Adrenal gland (tissue), 19 donors: ENCODE measurements at places on chromosomes 6 and 20. TPM values are rescaled to one million over a fixed set of nuclear protein-coding genes. Genes with fewer than 3 reads are reported as not detected.

GRCh38 chr6:40700006-40700580 is 112.9 kb upstream of the LRFN2 start:
- DNase-seq: no peak

- no peak for DNase-seq
Observed at GRCh38 chr6:84605298-84605697, 159.1 kb downstream of the TBX18 start.

- no peak for DNase-seq
Observed at GRCh38 chr20:19697415-19697814, 60.6 kb upstream of the RIN2 start.

- DNase-seq: no peak
Observed at GRCh38 chr20:24504331-24505285, 35.2 kb downstream of the SYNDIG1 start.

DNA sequence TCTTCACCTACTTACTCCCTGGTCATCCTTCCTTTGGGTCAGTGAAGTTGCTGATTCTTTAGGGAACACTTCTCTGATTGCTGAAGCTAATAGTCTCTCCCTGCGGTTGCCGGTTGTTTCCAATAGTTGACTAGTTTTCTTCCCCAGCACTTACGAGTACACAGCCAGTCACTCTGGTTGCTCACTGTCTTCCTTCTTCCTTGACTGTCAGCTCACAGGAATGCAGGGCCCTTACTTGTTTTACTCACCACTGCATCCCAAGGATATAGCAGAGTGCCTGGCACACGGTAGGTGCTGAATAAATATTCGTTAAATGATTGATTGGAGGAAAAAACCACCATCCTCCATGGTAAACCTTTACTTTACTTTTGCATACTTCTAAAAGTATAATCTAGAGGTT is 345.0 kb downstream of the QKI start:
- no peak for DNase-seq

DNA sequence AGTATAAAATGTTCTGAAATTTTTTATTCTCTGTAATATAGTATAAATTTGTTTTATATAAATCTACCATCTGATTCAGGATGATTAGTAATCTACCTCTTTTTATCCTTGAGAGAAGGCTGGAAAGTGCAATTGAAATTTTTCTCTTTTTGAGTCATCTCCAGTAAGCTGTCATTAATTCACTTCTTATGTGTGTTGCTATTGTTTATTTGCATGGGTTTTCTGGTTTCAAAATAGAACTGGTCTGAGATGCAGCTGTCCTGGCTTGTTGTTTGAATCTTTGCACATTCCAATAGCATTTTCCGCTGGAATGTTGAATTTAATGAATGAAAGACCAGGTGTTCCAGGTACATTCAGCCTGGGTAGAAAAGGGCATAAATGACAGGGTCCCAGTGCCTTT is 24.3 kb upstream of the TAB2 start:
- DNase-seq: no peak

SYCP2 gene
- 2.2 TPM for total RNA-seq

ZHX3 gene
- 91.1 TPM for total RNA-seq
